ENCODE measurements at places on chromosomes 11 and 22.

- no peak for DNase-seq
These were observed 19.6 kb downstream of the CHID1 start for GRCh38 chr11:890794-891540.

- DNase-seq, result no peak
These were observed 16.7 kb downstream of the MB start for GRCh38 chr22:35600476-35600875.

DNA sequence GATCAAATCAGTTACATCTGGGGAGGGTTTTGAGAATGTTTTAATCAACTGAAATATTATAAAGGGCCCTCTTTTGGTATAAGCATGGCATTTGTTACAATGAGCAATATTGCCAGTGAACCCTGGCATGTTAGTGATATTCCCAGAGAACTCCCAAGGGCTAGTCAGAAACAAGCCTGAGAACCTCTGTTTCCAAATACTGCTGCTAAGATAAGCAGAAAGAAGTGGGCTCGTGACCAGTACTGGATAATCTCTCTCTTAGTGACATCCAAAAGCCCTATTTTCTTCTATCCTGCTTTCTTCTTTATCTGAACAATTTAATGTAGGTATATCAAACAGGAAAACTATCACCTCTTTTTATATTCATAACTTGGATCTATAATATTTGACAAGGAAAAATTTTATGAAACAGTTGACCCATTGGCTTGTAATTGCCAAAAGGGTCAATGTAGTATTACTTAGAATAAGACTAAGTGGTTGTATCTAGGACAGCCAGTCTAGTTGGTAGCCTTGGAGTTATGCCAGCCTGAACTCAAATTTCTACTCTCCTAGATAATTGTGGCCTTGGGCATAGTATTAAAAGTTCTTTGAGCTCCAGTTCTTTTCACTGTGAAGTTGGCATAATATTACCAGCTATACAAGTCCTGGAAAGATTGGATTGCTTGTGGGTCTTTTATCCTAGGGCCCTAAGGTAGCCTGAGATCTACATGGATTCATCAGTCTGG, 15.7 kb downstream of the CAT start:
- DNase-seq, result no peak

DNA sequence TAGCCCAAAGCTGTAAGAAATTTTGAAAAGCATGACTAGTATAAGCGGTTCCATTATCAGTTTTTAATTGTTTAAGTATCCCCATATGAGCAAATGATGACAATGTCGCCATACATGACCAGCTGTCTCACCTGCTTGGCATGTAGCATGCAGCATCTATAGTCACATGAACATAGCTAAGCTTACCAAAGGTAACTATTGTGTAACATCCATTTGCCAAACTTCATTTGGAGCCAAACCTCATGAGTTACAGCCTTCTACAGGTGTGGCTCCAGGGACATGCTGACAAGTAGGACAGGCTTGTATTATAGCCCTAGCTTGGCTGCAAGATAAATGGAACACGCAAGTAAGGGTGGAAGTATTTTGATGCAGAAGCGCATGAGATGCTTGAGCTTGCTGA, 30.4 kb downstream of the OR10A6 start:
- DNase-seq, result no peak

DNA sequence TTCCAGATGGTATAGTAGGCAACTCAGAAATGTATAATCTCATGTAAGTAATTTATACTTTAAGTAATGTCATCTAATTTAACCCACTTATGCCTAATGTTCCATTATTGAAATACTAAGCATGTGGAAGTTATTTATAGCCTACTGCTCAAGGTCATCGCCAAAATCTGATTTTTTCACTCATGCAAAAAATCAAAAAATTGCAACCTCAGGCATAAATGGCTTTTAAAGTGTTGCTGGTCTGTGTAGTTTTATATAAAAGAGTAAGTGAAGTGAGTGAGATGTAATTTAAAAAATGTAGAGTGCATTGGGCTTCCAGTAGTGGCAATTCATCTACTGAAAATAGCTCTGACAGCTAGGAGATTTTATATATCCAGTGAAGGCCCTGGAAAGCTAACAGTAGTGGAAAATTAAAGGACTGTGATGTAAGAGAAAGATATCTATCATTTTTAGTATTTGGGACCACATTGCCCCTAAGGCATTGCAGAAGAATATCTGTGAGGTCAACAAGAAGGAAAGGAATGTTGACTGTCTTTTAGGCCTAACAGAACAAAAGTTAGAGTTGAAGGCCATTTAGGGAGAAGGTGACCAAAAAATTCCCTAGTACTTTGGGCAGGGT, 624.5 kb upstream of the CHORDC1 start:
- no peak for DNase-seq

DNA sequence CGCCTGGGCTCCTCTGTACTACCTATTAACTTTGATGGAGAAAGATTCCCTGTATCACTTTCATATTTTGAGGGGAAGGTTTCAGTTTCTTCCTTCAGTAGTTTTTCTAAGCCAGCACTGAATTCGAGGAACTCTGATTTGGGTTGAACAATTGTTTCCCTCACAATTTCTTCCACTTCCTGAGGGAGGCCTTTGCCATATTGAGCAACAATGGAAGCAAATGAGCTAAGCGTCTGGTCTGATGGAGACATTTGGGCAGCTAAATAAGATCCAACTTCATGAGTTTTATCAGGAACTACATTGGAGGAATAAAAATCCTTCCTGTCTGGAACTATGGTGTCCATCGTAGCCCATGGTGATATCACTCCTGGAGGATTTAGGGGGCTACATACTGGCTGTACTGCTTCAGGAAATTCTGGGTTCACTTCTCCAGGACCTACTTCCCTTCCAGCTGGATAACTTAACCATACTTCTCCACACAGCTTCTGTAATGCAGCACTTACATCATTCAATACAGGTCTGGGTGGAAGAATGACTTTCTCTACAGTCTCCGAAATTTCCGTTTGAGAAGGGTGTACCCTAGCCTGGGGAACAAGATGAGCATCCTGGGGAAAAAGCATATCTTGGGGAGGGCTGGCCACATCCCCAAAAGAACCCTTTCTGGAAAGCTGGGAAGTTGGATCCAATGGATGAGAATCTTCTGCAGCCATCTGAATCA, 38.9 kb upstream of the CCDC89 start:
- DNase-seq, result peak; percentile 48

DNA sequence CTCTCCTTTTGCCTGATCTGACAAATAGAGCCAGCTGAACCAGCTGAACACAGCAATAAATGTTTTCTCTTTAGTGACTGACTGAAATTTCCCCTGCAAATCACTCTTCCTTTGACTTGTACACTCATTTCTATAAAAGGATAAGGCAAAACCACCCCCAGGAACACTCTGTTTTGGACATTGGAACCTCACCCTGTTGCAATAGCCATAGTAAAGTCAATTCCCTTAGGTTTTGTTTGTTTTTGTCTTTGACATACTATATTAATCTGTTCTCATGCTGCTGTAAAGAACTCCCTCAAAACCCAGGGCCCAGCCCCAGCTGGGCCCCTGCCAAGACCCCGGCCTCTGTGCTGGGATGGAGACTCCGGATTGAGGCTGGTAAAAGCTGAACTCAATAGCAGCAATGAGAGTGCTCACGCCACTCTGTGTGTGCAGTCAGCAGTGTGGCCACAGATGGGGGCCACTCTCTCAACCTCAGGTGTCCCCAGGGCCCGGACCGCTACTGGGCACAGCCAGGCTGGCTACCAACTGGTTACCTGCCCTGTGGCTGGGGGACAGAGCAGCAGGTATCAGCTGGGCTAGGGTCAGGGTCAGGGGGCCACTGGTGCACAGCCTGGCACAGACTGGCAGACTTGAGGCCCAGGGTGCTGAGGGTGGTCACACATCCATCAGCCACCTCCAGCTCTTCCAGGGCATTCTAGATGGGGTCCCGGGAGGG, 597.4 kb downstream of the LUZP2 start:
- DNase-seq, result no peak

- DNase-seq, result peak; percentile 93
These were observed 24.8 kb upstream of the ADORA2A start for GRCh38 chr22:24402460-24403192.

- DNase-seq, result no peak
These were observed 90.4 kb downstream of the WNT7B start for GRCh38 chr22:45886540-45886939.

DNA sequence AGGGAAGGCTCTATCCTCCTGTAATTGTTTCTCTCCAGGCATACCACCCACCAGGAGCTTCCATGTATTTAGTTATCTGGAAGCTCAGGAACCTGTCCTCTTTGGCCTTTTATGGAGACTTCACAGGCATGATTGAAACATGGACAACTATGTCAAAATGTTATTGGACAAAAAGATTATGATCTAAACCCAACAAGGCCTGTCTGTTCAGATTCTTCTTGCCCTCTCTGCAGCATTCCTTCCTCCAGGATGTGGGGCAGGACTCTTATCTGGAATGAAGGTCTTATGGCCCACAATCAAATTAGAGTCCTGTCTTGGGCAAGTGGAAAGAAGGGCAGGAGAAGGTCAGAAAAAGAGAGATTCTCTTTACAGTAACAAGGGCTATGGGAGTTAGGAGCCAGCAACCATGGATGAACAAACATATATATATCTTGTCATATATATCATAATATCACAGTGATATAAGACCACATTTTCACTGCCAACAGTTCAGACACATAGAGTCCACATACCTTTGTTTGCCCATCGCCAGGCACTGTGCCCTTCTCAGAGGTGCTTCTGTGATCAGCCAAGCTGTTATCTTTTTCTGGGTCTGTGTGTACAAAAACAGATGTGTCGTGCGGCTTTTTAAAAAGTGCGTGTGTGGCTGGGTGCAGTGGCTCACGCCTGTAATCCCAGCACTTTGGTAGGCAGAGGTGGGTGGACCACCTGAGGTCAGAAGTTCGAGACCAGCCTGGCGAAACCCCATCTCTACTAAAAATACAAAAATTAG, 42.5 kb upstream of the SUSD2 start:
- no peak for DNase-seq

All from fibroblast of the aortic adventitia (primary cell).